GM13976 (cell line): ENCODE measurements at places on chromosomes 11 and 22.
A peak's percentile ranks its signal among the peaks of the same experiment; 100 is the strongest.

DNA sequence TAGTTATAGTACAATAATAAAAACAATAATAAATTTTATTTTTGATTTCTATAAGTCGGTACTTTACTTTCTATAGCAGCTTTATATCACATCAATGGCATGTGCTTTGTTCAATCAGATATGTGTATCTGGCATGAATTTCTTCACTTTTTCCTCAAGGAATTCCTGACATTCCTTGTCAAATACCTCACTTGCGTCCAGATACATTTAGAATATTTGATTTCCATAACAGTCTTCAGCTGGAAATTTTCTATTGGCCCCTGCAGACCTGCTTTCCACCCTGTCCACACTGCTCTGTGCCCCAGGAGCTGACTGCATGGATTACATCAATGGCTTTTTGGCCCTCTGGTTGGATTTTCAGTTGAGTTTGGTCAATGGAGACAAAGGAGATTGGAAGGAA is 93.2 kb downstream of the FAR1 start:
- no peak for DNase-seq

- DNase-seq = no peak
Measured at GRCh38 chr11:19193916-19194315, 7.9 kb downstream of the CSRP3 start.

GRCh38 chr11:75337195-75337654 is 14.2 kb downstream of the ARRB1 start:
- no peak for DNase-seq

GRCh38 chr11:15705891-15706290 is 591.2 kb downstream of the INSC start:
- no peak for DNase-seq

GRCh38 chr22:49879871-49880270 is 26.2 kb downstream of the ZBED4 start:
- no peak for DNase-seq

- no peak for DNase-seq
Measured at GRCh38 chr22:39496131-39496838, 5.8 kb upstream of the MIEF1 start.

DNA sequence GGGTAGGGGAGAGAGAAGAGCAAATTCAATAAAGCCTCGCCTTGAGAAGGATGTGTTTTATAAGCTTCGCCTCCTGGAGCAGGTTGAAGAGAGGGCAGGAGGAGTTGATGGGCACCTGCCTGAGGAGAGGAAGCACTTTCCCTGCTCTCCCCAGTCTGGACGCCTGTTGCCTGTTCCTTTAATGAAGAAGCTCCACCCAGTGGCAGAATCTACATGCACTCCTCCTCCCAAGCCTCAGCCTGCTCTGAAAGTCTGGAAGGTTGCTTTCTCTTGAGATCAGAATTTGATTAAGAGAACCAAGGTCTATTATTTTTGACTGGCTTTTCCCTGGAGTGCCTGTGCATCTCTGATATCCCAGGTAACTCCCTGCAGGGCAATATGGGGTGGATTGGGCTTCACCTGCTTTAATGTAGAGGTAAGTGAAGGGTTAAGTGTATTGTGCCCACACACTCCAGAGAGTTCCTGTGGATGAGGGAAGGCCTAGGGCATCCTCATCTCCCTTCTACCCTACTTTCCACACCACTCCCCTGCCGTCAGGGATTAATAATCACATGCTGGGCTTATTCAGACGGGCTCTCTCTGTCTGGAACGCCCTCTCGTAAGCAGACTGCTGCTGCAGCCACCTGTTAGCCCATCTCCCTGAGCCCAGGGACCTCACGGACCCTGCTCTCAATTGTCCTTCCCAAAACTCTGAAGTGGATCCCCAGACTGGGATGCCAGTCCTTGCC is 22.3 kb downstream of the NTM start:
- DNase-seq = no peak

DNA sequence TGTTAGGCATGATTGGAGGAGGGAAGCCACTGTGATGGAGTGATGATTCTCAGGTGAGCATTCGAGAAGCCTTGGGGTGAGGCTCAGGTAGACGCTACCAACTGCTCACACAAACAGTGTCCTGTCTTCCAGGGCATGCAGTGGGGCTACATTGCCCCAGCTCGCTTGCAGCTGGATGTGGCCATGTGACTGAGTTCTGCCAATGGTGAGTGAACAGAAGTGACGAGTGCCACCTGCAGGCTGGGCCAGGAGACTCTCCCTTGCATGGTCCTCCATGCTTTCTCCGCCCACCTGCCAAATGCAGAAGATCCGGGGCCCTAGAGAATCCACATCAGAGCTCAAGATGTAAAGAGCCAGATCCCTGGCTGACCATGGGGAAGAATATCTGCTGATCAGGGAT is 195.9 kb downstream of the BCR start:
- DNase-seq = peak; percentile 69

DNA sequence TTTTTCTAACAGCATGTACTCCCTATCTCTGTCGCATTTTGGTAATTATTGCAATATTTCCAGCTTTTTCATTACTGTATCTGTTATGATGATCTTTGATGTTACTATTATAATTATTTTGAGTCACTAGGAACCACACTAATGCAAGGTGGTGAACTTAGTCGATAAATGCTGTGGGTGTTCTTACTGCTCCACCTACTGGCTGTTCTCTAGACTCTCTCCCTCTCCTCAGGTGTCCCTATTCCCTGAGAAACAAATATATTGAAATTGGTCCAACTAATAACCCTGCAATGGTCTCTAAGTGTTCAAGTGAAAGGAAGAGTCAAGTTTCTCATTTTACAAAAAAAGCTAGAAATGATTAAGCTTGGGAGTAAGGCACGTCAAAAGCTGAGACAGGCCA is 10.5 kb downstream of the ARL14EP start:
- DNase-seq = no peak

GRCh38 chr11:111963931-111964340 is 26.8 kb downstream of the DIXDC1 start:
- no peak for DNase-seq

DNA sequence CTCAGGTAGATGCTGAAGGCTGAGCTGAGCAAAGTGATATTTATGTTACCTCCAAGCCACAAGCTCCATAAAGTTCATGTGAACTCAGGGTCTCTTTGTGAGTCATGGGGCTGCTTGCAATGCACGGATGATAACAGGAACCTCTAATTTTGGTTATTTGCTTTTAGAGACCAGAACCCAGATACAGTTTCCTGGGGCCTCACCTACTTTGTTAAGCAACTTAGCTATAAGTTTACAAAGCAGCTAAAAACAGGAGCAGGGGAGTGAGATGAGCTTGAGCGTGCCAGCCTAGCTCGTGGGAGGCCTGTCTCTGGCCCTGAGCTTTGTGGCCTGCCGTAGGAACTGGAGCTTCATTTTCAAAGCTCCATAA is 29.2 kb downstream of the SREBF2 start:
- DNase-seq = peak; percentile 75

- no peak for DNase-seq
Measured at GRCh38 chr11:65260756-65261590, 789 bp upstream of the POLA2 start.

- DNase-seq = no peak
Measured at GRCh38 chr11:118219732-118220131, 5.1 kb downstream of the JAML start.

GRCh38 chr11:91248199-91248807 is 976.3 kb upstream of the FAT3 start:
- no peak for DNase-seq

DNA sequence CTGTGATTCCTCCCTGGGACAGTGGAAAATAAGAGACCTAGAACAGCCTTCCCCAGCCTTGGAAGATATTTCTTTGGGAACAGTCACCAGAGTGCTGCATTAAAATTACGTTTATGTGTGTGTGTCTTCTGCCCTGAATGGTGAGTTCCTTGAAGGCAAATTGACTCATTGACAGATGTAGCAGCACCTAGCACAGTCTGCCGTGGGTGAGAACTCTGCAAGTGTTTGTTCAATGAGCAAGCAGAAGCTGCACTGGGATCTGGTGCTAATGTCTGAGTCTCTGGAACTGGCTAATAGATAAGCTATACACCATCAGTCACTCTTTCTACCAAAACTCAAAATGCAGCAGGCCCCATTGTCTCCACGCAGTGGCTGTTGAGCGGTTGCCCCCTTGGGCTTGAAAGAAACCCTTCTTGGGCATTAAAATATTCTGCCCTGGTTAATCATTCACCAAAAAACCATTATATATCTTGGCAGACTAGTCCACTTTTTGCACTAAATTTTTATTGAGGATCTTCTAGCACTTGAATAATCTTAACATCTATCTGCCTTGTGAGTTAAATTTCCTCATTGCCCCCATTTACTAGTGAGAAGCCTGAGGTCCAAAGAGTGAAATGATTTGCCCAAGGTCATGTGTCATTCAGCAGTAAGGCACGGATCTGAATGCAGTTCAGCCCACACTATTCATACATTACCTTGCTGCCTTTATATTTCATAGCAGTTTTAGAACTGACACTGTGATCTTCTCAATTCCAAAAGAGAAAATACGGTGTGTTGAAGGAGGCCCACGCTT is 87.8 kb upstream of the GALNT18 start:
- DNase-seq = no peak

DNA sequence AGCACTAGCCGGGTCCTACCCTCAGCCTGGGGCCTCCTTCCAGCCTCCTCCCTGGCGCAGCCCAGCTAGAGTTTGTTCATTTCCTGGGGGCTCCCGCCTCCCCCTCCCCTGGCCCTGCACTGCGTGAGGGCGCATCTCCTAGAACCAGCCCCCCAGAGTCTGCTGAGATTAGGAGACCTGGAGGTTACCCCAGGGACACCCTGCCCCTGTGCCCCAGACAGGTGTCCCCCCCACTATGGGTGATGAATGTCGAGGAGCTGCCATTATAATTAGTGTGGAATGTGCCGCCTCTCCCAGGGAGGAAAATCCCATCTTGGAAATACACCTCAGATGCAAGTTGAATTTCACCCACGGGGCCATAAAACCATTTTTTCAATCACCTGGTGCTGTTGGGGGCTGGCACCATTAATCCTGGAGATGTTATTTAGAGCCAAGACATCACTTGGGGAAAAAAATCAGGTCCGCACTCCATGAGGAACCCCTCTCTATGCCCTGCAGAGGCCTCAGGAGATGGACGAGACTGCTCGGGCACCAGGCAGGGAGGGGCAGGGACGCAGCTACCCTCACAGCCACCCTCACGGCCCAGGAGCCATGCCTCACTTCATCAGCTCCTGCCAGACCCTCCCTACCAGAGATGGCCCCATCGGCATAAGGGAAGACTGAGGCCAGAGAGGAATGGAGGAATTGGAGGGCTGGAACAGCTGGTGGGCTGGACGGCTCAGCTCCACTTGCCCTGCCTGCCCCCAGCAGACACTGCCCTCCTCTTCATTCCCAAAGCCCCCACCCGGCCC is 197.5 kb downstream of the IGLL1 start:
- no peak for DNase-seq

DNA sequence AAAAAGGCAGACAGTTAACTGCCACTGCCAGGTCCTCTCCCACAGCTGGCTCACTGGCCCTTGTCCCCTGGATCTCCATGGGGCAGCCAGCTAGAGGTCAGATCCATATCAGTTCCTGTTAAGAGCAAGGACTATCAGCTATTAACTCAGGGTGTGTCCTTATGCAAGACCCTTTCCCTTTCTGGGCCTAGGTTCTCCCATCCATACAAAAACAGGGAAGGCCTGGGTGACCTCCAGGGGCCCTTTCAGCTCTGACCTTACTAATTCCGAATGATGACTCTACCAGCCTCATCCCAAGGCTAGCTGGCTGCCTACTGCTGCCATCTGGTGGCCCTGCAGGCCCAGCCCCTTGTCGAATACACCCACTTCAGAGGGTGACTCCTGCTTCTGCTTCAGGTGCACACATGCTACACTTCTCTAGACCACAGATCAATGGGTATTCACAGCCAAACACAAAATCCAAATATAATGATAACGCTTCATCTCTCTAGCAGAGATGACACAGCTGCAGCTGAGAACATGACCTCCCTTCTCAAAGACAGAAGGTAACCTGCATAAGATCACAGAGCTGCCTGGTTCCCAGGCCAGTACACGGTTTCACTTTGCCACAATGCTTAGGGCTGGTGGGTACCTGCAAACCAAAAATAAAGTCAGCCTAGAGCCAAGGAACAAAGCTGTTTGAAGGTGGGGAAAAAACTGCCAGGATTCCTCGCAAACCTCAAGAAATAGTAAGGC is 34.1 kb downstream of the SERGEF start:
- DNase-seq = peak; percentile 46

DNA sequence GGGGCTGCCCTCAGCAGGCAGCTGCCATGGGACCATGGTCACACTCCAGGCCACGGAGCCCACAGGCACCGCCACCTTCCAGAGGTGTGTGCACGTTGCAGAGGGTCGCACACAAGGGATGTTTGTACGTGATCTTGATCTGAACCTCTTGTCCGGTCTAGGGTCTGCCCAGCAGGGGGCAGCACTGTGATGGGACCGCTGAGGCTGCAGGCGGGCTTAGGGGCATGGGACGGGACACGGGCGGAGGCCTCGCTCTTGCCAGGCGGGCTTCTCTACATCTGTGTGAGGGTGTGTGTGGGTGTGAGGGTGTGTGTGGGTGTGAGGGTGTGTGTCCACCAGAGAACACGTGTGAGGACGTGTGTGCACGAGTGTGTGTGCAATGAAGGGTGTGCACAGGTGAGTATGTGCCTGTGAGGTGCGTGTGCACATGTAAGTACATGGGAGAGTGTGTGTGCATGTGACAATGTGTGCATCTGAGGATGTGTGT is 52.4 kb downstream of the CACNA1I start:
- peak; percentile 83 for DNase-seq
